ENCODE measurements at places on chromosomes 1 and 21.

GRCh38 chr1:181094416-181095212 lies 6.1 kb downstream of the IER5 start:
- peak; percentile 98 for DNase-seq

- peak; percentile 55 for DNase-seq
Observed at GRCh38 chr1:170666541-170667254, 2.8 kb downstream of the PRRX1 start.

DNA sequence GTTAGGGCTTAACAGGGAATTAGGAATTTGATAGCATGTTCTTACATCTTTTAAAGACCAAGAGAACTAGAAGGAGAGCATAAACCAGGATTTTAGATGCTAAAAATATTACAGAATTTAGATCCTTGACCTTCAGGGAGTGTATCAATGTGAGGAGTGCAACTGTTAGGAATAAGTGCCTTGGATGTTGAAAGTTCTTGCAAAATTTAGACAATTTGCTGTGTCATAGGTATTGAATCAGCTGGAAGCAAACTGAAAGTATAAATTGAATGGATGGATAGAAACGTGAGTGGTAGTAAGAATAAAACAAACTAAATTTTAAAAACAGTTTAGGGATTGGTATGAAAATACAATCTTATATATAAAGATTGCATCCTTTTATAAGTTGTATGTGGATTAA lies 27.7 kb downstream of the PPP1R12B start:
- peak; percentile 14 for DNase-seq

- DNase-seq, result peak; percentile 72
Observed at GRCh38 chr21:28333578-28334075, 659.0 kb downstream of the LTN1 start.

GRCh38 chr1:193437785-193438184 lies 251.4 kb upstream of the B3GALT2 start:
- no peak for DNase-seq

DNA sequence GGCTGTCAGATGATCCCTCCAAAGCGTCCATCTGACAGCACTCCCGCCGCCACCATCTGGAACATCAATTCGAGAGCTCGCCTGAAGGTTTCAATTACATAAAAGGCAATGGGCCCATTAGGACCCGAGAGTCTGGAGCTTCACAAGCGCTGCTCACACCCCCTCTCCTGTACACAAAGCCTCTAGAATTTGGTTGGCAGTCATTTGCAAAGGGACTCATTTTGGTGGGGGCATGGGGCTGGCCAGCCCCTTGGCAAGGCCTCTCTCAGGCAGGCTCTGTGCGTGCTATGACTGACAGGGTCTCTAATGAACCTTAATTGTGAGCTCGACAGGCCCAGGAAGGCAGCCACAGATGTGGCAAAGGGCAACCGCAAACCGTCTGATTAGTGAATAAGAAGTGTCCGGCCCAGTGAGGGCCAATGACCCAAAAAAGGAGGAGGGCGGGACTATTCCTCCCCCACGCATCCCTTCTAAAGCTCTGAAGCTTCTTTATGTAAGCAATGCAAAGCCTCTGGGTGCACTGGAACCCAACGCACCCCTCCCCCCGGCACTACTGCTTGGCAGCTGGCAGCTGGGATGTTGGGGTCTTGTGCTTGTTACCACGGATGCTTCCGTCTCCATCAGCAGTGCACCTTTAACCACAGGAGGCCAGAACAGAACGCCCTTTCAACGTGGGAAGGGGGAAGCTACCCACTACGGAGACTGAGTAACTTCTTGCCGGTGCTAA lies 79.4 kb downstream of the CAPZB start:
- DNase-seq, result peak; percentile 22

- DNase-seq, result peak; percentile 29
Observed at GRCh38 chr1:161071886-161072371, 2.2 kb upstream of the ARHGAP30 start.

- peak; percentile 35 for DNase-seq
Observed at GRCh38 chr1:184930645-184931044, 43.7 kb downstream of the NIBAN1 start.

DNA sequence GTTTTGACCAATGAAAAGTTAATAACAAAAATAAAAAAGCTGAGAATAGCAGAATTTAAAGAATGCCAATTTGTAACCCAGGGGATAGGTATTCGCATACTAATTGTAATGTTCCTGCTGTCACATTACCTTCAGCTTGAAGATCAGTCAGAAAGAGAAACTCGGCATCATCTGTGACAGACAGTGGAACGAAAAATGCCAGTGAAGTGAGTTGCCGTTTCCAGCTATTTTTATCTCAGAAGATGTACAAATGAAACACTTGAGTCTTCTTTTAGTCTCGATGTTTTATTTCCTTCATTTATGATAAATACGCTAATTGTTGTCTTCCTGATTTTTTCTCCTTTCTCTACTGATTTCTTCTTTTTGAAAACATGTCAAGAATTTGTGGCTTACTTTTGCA lies 26.1 kb downstream of the RGS21 start:
- no peak for DNase-seq

GRCh38 chr1:116276532-116276931 lies 96.5 kb upstream of the ATP1A1 start:
- DNase-seq, result no peak

DNA sequence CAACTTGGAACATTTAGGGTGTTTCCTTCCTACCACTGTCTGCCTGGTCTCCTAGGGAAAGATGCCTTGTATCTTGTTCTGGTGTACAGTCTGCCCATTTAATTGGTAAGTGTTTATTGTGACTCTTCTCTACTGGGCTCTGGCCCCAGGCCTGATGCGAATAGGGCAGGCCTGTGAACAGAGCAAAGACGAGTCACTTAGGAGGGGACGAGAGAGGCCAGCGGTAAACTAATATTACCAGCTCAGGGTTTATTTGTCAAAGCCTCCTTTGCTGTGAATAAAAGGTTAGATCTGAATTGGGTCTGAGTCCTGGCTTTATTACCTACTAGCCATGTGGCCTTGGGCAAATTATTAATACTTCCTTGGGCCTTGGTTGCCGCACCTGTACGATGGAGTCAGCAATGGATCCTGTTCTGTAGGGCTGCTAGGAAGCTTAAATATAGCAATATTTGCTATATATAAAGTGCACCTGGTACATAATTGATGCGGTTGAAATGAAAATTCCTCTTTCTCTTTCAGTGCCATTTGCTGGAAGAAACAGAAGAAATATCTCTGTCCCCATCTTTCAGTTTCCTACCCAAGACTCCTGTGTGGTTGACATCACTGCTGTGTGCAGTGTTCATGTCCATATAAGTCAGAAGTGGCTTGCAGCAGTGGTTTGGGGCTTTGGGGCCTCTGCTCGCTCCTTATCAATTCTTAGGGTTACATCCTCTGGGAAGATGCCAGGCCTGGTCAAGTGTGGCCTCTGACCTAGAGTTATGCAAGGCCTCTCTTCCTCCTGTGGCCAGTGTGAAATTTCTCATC lies 32.4 kb downstream of the MAPKAPK2 start:
- DNase-seq, result no peak

DNA sequence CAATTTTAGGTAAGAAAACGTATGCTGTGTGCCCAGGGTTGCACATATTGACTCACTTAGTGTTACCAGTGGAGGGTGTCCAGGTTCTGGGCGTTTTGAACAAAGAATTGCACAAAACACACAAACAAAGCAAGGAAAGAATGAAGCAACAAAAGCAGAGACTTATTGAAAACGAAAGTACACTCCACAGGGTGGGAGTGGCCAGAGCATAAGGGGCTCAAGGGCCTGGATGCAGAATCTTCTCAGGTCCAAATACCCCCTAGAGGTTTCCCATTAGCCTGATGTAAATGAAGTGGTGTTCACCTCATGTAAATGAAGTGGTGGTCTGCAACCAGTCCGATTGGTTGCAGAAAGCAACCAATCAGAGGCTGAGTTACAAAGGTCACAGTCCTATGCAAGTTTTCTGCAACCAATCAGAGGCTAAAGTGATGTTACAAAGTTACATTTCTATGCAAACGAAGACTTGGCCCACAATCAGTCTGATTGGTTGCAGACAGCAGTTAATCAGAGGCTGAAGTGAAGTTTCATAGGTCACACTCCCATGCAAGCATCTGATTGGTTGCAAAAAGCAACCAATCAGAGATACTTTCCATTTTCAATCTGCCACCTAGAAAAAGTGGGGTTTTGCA lies 228.3 kb downstream of the ST6GALNAC3 start:
- no peak for DNase-seq

DNA sequence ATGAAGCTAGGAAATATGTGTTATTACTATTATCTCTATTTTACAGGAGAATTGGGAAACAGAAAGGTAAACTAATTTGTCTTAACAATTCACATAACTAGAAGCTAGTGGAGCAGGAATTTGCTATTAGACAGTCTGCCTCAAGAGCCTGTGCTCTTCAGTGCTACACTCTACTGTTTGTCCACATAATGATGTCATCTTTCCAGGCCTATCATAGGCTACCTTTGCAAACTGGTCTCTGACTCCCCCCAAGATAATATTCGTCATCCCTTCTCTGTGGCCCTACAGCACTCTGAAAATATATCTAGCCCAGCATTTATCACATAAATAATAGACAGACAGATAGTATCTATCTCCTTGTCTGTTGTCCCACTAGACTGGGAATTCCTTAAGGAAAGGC lies 34.1 kb downstream of the TRIT1 start:
- DNase-seq, result no peak

DNA sequence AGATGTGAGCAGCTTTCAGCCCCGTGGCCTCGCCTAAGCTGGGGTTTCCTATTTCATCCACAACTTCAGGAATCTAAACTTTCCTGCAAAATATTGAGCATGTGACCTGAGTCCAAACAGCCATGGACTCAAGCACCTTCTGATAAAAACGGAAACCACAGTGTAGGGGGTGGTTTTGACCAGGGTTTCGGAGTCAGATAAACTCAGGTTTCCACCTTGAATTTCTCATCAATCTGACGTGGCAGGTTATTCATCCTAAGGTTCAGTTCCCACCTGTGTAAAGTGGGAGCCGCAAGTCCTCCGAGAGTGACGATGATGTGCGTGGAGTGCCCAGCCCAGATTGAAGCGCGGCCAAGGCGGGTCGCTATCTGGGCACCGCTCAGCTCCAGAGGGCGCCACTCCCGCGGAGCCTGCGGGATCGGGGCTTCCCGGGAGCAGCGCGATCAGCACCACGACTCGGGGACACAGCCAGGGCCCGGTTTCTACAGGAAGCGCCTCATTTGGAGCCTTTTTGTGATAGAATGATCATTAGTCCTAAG lies 871 bp upstream of the ETS2 start:
- peak; percentile 60 for DNase-seq

- peak; percentile 41 for DNase-seq
Observed at GRCh38 chr1:44377925-44378784, 23.1 kb upstream of the ERI3 start.

DNA sequence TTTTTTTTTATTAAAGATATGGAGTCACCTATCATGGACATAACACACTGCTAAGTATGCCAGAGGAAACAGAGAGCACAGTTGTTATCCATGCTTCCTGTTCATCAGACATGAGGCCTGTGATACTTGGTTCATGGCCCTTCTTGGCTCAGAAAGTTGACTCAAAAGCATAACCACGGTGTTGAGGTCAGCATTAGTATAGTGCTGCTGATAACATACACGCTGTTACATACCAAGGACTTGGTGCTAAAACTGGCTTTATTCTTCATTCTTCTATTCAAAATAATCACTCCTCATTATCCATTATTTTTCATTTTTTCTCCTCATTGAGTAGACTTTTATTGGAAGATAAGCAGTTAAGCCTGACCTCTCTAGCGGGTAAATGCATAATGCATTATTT lies 464.1 kb downstream of the ADGRL2 start:
- DNase-seq, result no peak

GRCh38 chr1:30525971-30526651 lies 197.3 kb downstream of the MATN1 start:
- DNase-seq, result peak; percentile 72

DNA sequence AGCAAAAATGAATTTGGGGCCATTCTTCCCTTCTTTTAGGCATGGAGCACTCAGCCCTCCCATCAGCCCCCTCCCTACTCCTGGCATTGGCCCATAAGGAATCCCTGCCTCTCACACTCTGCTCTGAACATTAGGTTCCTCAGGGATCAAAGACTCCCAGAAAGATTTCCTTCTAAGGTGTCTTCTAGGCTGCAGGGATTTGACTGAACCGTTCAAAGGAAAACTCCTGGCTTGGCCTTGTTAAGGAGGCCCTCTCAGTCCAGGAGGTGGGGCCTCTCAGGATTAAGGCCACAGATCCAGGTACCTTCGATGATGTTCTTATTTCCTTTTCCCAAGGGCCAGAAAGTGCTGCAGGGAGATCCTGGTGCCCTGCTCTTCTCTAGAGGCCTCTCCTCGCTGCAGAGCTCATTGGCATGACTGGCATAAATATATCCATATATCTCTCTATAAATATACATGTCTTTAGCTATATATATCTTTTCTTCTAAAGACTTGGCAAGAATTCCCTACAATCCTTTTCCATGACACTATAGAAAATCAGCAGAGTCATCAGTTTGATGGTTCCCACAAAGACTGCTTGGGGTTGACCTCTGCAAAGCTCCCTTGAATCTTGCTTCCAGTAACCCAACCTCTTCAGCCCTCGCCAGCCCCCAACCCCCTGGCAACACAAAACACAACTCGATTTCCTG lies 59.1 kb downstream of the PLXNA2 start:
- peak; percentile 84 for DNase-seq

DNA sequence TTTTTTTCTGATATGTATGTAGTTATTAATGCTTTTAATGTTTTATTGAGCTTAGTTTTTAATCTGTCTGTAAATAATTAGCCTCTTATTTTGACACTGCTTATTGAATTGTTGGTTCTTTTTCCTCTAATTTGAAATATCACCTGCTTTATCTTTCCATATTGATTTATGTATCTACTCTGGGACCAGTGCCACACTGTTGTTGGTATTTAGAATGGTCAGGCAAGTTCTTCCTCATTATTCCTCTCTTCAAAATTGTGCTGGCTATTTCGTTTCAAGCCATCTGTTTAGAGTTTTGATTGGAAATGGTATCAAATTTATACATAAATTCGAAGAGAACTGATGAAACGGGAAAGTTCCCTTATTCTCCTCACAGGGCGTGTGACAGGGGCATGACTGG lies 96.8 kb upstream of the APP start:
- no peak for DNase-seq

GRCh38 chr1:51669816-51670215 lies 52.9 kb downstream of the OSBPL9 start:
- DNase-seq, result no peak

DNA sequence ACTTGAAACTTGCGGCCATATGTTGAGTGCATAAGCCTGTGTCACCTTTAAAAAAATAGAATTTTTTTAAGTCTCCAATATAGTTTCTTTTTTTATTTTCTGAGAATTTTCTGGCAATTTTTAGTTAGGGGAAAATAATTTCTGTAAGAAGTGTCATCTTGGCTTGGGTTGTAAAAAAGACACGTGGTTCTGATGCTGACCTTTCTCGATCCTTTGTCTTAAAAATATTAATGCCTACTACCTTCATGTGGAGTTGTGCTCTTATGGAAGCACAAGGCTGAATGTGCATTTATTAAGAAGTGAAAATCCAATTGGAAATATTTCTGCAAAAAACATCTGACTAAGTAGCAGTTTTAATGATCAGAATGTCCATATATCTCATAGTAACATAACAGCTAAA lies 3.5 kb downstream of the ELAVL4 start:
- DNase-seq, result no peak

DNA sequence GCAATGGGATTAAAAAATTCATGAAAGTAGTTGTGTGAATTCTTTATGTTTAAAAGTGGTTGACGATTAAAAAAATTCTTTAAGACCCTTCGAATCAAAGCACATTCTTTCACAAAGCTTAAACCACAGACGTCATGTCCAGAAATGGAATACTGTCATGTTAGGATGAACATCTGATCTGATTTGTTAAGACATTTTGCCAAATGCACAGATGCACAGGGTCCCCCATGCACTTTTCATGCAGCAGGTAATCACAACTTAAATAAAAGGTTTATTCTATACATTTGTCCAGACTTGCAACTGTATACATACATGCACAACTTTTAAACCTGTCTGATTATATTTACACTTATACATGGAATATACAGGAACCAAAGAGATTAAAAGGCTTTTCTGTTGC lies 103.3 kb downstream of the NRIP1 start:
- no peak for DNase-seq

All from fibroblast of skin of right quadriceps (primary cell).